ENCODE measurements at places on chromosomes 3 and 15.

- no peak for DNase-seq
These were observed 41.6 kb upstream of the ACKR4 start for GRCh38 chr3:132555306-132556035.

- DNase-seq: no peak
These were observed 32.4 kb downstream of the FRMD4B start for GRCh38 chr3:69353503-69353902.

DNA sequence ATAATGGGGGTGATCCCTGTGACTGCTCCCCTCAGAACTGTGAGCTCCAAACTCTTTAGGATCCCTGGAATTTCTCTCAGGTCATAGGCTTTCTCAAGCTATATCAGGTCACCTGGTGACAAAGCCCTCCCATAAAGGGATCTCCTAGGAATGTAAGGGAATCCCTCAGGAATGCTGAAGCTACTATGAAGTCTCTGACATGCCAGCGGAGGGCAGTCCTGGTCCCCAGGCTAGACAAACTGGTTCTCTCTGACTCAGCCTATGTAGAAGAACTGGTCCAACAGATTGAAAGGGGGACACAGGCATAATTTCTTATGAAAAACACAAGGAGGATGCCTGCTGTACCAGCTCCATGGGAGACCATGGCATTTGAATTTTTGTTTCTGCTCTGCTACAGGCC is 6.7 kb downstream of the LPCAT4 start:
- no peak for DNase-seq

GRCh38 chr15:59189241-59189640 is 17.4 kb upstream of the LDHAL6B start:
- DNase-seq: no peak

GRCh38 chr3:149455366-149455765 is 19.1 kb upstream of the TM4SF4 start:
- no peak for DNase-seq

- DNase-seq: no peak
These were observed 3.6 kb upstream of the PTPN23 start for GRCh38 chr3:47377186-47377585.

DNA sequence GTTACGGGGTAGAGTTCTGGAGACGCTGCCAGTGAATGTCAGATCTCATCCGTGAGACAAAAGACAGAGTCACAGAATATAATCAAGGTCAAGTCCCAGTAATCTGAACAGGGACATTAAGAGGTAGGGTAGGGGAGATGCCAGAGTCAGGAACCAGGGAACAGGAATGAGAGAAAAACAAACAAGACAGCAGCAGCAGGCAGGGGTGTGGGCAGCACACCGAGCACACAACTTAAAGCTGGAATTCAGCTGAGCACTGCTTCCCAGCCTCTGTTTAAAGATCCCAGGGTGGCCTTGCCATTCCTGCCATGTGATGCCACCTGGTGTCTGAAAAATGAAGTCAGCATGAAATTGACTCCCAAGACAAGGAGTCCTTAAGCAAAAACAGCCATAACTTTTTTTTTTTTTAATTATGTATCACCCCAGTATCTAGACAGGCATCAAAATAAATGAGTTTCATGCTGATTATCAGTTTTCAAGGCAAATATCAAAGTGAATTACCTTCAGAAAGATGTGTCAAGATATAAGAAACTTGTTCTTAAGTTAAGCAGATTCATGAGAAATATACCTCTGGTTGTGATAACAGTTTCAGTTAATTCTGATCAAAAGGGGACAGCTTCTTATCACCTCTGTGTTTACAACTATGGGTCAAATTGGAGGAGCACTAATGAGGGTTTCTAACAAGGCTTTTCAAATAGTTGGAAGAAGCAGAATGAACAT is 203.7 kb downstream of the SLC9A9 start:
- DNase-seq: peak; percentile 5

- no peak for DNase-seq
These were observed 484.3 kb downstream of the UNC13C start for GRCh38 chr15:54462511-54462913.

- DNase-seq: no peak
These were observed 33.9 kb downstream of the DOCK3 start for GRCh38 chr3:50708620-50709019.

GRCh38 chr3:85041001-85041400 is 82.2 kb downstream of the CADM2 start:
- no peak for DNase-seq
